ENCODE measurements at places on chromosomes 2 and 18.

DNA sequence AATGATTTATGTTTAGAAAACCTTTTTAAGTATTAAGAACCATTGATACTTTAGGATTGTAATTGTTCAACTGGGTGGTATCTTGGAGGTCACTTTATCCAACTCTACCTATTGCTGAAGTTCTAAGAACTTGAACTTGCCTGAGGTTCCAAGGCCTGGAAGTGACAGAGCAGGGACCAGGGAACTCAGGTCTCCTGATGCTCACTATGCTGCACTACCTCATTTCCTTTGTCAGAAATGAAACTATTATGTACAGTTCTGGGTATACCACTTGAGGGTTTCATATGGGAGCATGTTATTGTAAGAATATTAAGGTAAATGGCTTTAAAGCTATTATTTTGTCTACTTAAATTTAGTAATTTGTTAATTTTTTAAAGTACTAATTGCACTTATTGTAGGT is 3.0 kb downstream of the MBD5 start:
- no peaks in the 10 kb centered on the region for H3K27me3 ChIP-seq
- peaks cover 31% of the 10 kb centered on the region for H3K4me1 ChIP-seq
- no peaks in the 10 kb centered on the region for H3K36me3 ChIP-seq
- no peak overlapping the region for H3K4me3 ChIP-seq
- no peak overlapping the region for H3K27ac ChIP-seq

DNA sequence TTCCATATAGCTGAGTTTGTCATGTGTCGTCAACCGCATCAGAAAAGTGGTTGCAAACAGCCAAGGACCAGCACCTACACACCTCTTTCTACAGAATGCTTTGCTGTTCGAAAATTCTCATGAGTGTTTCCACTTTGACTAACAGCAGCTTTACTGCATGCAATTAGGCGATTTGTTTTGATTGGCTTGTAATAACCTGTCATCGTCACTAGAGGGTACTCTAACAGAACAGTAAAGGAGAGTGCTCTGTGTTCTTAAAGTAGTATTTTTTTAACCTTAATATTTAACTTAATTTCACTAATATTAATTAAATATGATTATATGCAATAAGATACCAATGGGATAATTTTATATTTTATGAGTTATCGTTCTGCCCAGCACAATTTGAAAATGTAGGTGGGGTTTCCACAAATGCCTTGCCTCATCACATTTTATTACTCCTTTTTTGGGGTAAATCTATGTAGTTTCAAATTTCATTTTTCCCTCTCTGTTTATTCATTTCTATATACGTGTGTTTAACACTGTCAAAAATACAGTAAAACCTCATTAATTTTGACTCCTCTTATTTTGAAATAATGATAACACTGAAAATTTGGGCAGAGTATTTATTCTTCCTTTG is 502.2 kb downstream of the NRXN1 start:
- DNase-seq: no peak
- H3K27ac ChIP-seq: no peak overlapping the region
- no peak overlapping the region for H3K4me3 ChIP-seq
- no peaks in the 10 kb centered on the region for H3K4me1 ChIP-seq

GRCh38 chr2:138058427-138058826 is 94.2 kb downstream of the HNMT start:
- no peak overlapping the region for H3K27ac ChIP-seq
- H3K36me3 ChIP-seq: no peaks in the 10 kb centered on the region
- no peak overlapping the region for H3K4me3 ChIP-seq
- no peaks in the 10 kb centered on the region for H3K4me1 ChIP-seq

GRCh38 chr18:48992791-48993555 is 42.2 kb upstream of the SMAD7 start:
- no peaks in the 10 kb centered on the region for H3K27me3 ChIP-seq
- H3K27ac ChIP-seq: no peak overlapping the region
- H3K36me3 ChIP-seq: no peaks in the 10 kb centered on the region
- H3K4me3 ChIP-seq: no peak overlapping the region
- peaks cover 15% of the 10 kb centered on the region for H3K4me1 ChIP-seq

- no peak overlapping the region for H3K4me3 ChIP-seq
- DNase-seq: no peak
- H3K4me1 ChIP-seq: no peaks in the 10 kb centered on the region
- H3K36me3 ChIP-seq: no peaks in the 10 kb centered on the region
- no peaks in the 10 kb centered on the region for H3K27me3 ChIP-seq
- H3K27ac ChIP-seq: no peak overlapping the region
Measured at GRCh38 chr2:21822505-21822904, 698.7 kb downstream of the TDRD15 start.

GRCh38 chr2:159873258-159873657 is 75.2 kb upstream of the CD302 start:
- peaks cover 27% of the 10 kb centered on the region for H3K36me3 ChIP-seq
- H3K27ac ChIP-seq: no peak overlapping the region
- no peak for DNase-seq
- no peak overlapping the region for H3K4me3 ChIP-seq
- no peaks in the 10 kb centered on the region for H3K27me3 ChIP-seq
- H3K4me1 ChIP-seq: no peaks in the 10 kb centered on the region

- H3K27me3 ChIP-seq: peaks cover 4% of the 10 kb centered on the region
- H3K36me3 ChIP-seq: no peaks in the 10 kb centered on the region
- no peaks in the 10 kb centered on the region for H3K4me1 ChIP-seq
- DNase-seq: no peak
- H3K27ac ChIP-seq: no peak overlapping the region
- H3K4me3 ChIP-seq: no peak overlapping the region
Measured at GRCh38 chr2:209958016-209958415, 44.4 kb upstream of the RPE start.

- no peaks in the 10 kb centered on the region for H3K27me3 ChIP-seq
- H3K27ac ChIP-seq: no peak overlapping the region
- no peaks in the 10 kb centered on the region for H3K36me3 ChIP-seq
- H3K4me1 ChIP-seq: no peaks in the 10 kb centered on the region
Measured at GRCh38 chr2:114919985-114920384, 477.5 kb downstream of the DPP10 start.

GRCh38 chr2:27962006-27962405 is 71.5 kb downstream of the BABAM2 start:
- H3K36me3 ChIP-seq: no peaks in the 10 kb centered on the region
- H3K27me3 ChIP-seq: no peaks in the 10 kb centered on the region
- H3K4me1 ChIP-seq: peaks cover 32% of the 10 kb centered on the region
- H3K4me3 ChIP-seq: no peak overlapping the region
- no peak for DNase-seq

- H3K4me1 ChIP-seq: no peaks in the 10 kb centered on the region
- H3K36me3 ChIP-seq: no peaks in the 10 kb centered on the region
- H3K27me3 ChIP-seq: no peaks in the 10 kb centered on the region
- no peak overlapping the region for H3K27ac ChIP-seq
Measured at GRCh38 chr2:53381271-53381670, 386.3 kb upstream of the CHAC2 start.

GRCh38 chr18:2168022-2168421 is 403.3 kb downstream of the METTL4 start:
- H3K4me1 ChIP-seq: no peaks in the 10 kb centered on the region
- H3K27ac ChIP-seq: no peak overlapping the region
- no peaks in the 10 kb centered on the region for H3K36me3 ChIP-seq
- no peak overlapping the region for H3K4me3 ChIP-seq
- H3K27me3 ChIP-seq: no peaks in the 10 kb centered on the region

GRCh38 chr2:111209045-111209514 is 88.4 kb downstream of the BCL2L11 start:
- H3K4me3 ChIP-seq: no peak overlapping the region
- H3K36me3 ChIP-seq: no peaks in the 10 kb centered on the region
- H3K4me1 ChIP-seq: no peaks in the 10 kb centered on the region
- no peak for DNase-seq

DNA sequence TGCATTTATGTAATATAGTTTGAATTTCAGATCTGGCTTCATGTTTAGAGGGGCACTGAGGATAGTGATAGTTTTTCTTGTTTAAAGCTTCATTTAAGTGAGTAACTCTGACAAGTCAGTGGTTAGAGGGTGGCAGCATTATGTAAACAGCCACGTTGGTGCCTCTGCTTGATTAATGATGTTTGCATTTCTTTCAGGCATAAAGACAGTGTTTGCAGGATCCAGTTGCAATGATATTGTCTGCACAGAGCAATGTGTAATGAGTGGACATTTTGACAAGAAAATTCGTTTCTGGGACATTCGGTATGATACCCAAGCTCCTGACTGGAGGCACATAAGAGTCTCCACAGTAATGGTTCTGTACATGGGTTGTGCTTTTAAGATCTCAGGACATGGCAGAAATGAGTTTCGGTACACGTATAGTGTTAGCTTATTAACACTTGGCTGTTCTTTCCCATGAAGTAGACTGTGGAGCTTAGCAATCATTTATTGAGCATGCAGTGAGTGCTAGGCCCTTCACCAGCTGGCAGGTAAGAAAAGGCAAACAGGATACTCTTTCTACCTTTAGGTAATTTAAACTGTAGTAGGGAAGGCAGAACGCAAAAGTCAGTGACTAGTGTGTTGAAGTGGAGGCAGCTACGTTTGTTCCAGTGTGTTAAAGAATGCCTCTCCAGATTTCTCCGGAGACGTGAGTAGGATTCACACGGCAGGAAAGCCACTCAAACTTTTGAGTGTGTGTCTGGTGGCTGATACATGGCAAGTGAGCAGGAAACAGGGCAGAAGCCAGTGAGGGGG is 17.4 kb upstream of the SAG start:
- no peak overlapping the region for H3K27ac ChIP-seq
- DNase-seq: no peak
- H3K4me3 ChIP-seq: no peak overlapping the region
- H3K4me1 ChIP-seq: no peaks in the 10 kb centered on the region
- H3K36me3 ChIP-seq: peaks cover 90% of the 10 kb centered on the region
- no peaks in the 10 kb centered on the region for H3K27me3 ChIP-seq

- no peak overlapping the region for H3K4me3 ChIP-seq
- H3K27me3 ChIP-seq: no peaks in the 10 kb centered on the region
- DNase-seq: no peak
- no peaks in the 10 kb centered on the region for H3K36me3 ChIP-seq
- H3K4me1 ChIP-seq: no peaks in the 10 kb centered on the region
- H3K27ac ChIP-seq: no peak overlapping the region
Measured at GRCh38 chr18:61394983-61395382, 61.8 kb downstream of the CDH20 start.

DNA sequence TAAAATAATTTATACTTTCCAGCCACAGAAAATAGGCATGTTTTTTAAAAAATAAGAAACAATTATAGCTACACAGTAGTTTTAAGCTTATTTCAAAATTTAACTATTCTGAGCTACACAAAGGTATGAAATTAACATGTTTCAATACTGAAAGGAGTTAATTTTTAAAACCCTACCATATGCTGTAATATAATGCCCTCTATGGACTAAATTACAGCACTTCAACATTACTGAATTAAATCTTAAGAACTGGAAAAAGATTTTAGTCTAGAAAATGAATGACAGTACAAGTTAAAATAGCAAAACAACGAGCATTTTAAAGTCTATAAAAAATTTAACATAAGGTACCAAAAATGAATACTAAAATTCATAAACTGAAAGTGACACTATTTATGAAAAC is 36.3 kb downstream of the RTN4 start:
- H3K27me3 ChIP-seq: no peaks in the 10 kb centered on the region
- no peak for DNase-seq
- H3K4me3 ChIP-seq: no peak overlapping the region
- H3K36me3 ChIP-seq: no peaks in the 10 kb centered on the region
- no peak overlapping the region for H3K27ac ChIP-seq

DNA sequence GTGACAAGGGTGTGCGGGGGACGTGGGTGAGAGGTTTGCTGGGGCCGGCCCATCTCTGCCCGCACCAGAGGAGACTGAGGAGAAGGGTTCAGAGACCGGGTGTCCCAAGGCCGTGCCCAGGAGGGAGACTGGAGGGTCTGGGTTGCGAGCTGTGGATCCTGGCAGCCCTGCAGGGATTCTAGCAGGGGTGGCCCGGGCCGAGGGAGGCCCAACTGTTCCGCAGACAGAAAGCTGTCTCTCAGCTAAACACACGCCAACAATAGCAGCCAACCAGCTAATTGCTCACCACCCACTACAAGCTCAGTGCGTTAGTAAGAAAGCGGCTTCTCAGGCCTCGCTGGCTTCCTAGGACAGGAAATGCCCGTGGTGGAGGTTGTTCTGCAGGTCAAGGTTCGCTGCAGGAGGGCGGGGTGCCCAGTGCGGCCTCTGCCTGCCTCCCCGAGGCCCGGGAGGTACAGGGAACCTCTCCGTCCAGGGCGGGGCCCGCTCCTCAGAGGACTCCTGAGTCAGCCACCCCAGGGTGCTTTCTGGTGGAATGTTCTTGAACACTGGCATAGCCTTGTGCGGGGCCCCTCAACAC is 282.0 kb upstream of the PXDN start:
- H3K4me1 ChIP-seq: no peaks in the 10 kb centered on the region
- no peak overlapping the region for H3K4me3 ChIP-seq
- no peaks in the 10 kb centered on the region for H3K27me3 ChIP-seq
- no peak overlapping the region for H3K27ac ChIP-seq
- no peak for DNase-seq

GRCh38 chr18:59547581-59548182 is 149.5 kb downstream of the CCBE1 start:
- DNase-seq: no peak
- no peak overlapping the region for H3K27ac ChIP-seq
- no peaks in the 10 kb centered on the region for H3K36me3 ChIP-seq
- H3K27me3 ChIP-seq: no peaks in the 10 kb centered on the region

GRCh38 chr2:72929010-72929409 is 11.7 kb downstream of the EMX1 start:
- no peak overlapping the region for H3K27ac ChIP-seq
- no peak overlapping the region for H3K4me3 ChIP-seq
- no peaks in the 10 kb centered on the region for H3K36me3 ChIP-seq
- DNase-seq: no peak
- peaks cover 36% of the 10 kb centered on the region for H3K27me3 ChIP-seq

- no peaks in the 10 kb centered on the region for H3K4me1 ChIP-seq
- H3K27ac ChIP-seq: no peak overlapping the region
- H3K36me3 ChIP-seq: no peaks in the 10 kb centered on the region
- H3K27me3 ChIP-seq: no peaks in the 10 kb centered on the region
- no peak for DNase-seq
- H3K4me3 ChIP-seq: no peak overlapping the region
Measured at GRCh38 chr18:68147728-68148127, 567.2 kb downstream of the TMX3 start.

- no peak for DNase-seq
- H3K4me1 ChIP-seq: no peaks in the 10 kb centered on the region
- no peaks in the 10 kb centered on the region for H3K27me3 ChIP-seq
- H3K4me3 ChIP-seq: no peak overlapping the region
Measured at GRCh38 chr2:215590010-215590745, 154.3 kb upstream of the FN1 start.

Measured in CD8-positive, alpha-beta memory T cell (primary cell).